Stimulated activated CD4-positive, alpha-beta T cell treated with anti-CD3 and anti-CD28 coated beads, Interleukin-1b, Interleukin-23, amount 100 ng/mL, for 48 hours (primary cell): ENCODE measurements at places on chromosomes 7 and 10.

DNA sequence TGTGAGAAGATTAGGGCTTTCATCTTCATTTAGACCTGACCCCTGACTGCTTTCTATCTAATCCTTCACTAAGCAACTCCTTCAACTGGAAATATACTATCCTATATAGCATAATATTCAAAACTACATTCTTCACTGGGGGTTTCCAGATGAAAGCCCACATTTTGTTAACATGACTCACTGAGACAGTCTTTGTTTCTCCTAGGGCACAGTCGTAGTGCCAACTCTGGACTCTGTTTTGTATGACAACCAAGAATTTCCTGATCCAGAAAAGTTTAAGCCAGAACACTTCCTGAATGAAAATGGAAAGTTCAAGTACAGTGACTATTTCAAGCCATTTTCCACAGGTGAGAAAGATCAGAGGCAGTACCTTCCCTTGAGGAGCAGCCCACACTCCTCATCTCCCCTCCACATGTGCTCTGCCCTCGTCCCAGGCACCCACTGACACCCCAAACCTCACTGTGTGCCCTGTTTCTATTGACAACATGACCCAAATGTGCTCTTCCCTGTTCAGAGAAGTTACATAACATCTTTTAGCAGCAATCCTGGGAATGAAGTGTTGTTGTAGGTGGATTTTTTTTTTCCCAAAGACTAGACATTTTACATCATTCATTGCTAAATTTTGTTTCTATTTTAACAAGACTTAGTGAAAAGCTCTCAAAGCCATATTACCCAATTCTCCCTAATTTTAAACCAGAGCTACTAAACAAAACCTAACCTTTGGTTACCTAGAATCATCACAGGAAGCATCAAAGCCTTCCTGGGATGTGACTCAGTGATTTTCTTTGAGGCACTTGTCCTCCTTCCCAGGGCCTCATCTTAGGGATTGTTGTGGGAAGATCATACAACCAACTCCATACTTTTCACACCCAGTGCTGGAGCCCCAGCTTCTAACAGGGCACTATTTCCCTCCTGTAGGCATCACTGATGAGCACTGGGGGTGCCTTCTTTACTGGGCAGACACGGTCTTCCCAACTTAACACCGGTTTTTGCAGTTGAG is 10.7 kb downstream of the CYP2E1 start:
- DNase-seq, result no peak

GRCh38 chr7:39898867-39899266 is 51.2 kb upstream of the CDK13 start:
- no peak for DNase-seq

DNA sequence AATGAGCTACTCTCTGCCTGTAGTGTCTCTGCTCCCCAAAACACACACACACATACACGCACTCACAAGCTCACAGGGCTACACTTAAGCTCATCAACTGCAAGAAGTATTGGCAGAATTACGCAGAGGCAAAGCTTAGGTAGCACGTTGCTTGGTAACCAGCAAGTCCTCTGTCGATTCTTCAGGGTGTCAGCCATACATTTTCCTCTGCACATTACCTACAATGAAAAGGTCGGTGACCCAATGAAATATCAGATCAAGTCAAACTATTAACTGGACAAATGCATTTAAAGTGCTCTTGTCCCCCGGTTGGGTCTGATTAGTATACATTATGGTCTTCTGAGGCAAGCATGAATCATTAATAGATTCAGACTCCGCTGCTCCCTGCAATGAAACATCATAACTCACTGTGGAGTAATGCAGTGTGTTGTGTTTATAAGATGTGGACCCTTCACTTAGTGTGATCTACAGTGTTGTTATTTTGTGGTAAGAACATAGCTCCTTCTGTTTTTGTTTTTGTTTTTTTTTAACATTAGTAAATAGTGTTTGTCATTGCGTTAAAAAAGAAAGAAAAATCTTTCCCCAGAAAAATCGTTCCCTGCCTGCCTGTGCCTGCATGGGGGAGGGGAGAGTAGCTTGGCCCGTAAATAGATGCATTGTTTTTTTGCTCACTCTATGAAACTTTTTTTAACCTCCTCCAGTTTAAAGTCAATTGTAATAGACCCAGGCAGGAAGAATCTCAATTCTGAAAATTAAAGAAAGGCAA is 325.5 kb downstream of the SFMBT2 start:
- no peak for DNase-seq

- DNase-seq, result no peak
Measured at GRCh38 chr7:84946549-84946948, 240.3 kb downstream of the SEMA3D start.

- DNase-seq, result no peak
Measured at GRCh38 chr10:15572531-15573045, 147.1 kb downstream of the ITGA8 start.

DNA sequence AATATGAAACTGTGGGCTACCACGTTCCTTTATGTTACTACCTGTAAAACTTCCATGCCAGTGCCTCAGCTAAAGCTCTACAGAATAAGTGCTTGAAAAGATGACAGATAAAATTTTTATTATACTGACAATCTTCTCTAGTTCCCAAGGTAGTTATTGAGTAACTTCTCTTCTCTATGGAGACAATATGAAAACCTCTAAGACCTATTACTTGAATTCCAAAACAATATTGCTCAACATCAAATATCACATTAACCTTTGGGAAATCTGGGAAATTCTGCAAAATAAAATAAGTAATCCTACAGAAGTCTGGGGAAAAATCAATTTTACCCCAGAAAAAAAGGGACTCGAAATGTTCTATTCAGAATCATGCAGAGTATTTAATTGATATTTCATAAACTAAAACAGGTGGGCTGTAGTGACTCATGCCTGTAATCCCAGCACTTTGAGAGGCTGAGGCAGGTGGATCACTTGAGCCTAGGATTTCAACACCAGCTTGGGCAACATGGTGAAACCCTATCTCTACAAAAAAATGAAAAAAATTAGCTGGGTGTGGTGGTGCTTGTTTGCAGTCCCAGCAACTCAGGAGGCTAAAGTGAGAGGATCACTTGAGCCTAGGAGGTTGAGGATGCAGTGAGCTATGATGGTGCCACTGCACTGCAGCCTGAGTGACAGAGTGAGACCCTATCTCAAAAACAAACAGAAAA is 23.8 kb upstream of the ANK3 start:
- no peak for DNase-seq

DNA sequence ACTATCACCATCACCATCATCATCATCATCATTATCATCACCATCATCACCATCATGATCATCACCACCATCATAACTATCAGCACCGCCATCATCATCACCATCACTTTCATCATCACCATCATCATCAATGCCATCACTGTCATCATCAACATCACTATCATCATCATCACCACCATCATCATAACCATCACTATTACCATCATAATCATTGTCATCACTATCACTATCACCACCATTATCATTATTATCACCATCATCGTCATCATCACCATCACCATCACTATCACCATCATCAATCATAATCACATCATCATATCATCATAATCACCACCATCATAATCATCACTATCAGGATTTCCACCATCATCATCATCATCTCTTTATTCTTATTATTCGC is 20.6 kb downstream of the INSIG1 start:
- no peak for DNase-seq

DNA sequence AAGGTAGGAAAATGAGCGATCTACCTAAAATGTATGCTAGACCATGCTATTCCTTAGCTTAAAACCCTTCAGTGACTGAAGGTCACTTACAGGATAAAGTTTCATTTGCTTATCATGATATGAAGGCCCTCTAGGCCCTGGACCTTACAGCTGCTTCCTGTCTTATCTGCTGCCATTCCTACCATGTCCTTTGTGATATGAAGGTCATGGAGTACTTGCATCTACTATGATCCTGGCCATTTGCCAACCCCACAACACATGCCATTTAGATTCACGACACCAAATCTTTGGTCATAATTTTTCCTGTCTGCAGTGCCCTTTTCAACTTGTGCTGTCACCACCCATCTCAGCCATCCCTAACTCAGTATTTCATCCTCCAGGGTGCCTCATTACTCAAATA is 181.8 kb upstream of the MDFIC start:
- DNase-seq, result no peak

DNA sequence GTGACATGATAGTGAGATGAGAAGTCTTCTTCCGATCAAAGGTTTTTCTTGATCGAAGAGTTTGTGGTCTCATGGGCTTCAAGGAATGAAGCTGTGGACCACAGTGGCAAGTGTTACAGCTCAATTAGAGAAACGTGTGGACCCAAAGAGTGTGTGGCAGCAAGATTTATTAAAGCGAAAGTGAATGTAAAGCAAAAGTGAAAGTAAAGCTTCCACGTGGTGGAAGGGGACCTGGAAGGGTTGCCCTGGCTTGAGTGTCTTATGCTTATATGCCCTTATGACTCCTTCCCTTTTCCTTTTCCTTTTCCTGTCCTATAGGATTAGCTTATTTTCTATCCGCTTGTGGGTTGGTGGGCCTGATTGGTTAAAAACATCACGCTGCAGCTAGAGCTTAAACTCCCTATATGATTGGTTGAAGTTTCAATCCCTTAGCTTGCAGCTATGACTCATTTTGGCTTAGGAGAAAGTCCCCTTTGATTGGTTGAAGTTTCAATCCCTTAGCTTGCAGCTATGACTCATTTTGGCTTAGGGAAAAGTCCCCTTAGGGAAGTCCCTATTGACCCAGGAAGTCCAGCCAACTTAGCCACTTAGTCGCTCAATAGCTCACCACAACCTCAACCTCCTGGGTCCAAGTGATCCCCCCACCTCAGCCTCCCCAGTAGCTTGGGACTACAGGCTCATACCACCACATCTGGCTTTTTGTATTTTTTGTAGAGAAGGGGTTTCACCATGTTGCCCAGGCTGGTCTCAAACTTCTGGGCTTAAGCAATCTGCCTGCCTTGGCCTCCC is 34.7 kb downstream of the MRPS24 start:
- DNase-seq, result peak; percentile 45

DNA sequence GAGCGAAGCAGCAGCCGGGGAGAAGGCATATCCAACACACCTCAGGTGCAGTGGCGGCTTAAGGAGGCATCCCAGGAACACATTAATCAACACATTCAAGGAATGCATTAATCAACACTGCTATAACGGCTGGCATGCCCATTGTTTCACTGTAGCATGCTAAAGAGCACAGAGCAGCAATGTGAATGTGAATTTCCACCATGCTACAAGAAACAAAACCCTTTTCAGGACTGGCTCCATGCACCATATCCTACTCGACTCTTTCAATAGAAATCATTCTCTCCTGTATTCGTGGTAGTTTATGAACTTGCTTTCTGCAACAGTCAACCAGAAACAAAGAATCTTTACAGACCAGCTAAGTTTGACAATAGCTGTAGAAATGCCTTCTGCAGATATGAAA is 149.0 kb downstream of the NRCAM start:
- no peak for DNase-seq

- no peak for DNase-seq
Measured at GRCh38 chr10:6926971-6927370, 346.9 kb upstream of the PRKCQ start.

DNA sequence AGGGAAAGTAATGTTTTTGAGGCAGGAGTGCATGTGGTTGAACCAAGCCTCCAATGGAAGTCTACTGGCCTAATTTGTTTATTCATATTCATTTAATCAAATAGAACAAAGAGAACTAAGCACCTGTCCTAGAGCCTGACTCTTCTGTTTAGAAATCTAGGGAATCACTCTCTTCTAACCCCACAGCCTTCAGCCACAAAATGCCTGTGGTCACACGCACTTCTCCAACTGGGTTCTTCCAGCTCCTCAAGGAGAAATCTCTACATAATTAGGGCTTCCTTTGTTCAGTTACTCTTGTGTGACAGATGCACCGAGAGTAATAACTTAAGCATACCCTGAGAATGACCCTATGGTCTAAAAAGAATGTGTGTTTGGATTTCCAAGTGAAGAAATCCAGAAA is 133.7 kb upstream of the NAMPT start:
- DNase-seq, result no peak

GRCh38 chr10:122421742-122422141 is 32.7 kb upstream of the ARMS2 start:
- no peak for DNase-seq

- no peak for DNase-seq
Measured at GRCh38 chr7:123553159-123553558, 4.5 kb downstream of the NDUFA5 start.

GRCh38 chr7:129698516-129699418 is 87.2 kb downstream of the NRF1 start:
- no peak for DNase-seq

DNA sequence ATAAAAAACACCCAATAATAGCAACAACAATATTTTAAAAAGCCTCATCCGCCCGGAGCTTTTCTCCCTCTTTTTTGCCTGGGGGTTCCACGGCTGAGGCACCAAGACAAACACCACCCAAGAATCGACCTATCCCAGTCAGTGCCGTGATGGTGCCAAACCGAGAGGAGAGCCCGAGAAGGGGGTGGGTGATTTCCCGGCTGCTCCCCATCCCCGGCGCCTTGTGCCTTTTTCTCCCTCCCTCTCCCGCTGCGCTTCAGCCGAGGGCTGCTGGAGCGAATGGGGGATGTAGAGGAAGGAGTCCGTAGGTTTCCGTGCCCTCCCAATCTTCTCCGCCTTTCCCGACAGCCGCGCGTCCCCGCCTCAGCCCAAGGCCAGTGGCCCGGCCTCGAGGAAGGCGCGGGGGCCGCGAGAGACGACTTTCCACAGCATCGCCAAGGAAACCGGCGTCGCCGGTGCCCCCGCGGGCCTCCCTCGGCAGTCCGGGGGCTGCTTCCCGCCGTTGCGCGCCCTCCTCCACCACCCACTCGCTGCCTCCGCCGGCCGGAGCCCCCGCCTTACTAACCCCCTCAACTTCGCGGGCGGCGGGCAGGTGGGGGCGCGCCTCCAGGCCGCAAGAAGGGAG is 1.3 kb downstream of the EGR2 start:
- DNase-seq, result peak; percentile 21

DNA sequence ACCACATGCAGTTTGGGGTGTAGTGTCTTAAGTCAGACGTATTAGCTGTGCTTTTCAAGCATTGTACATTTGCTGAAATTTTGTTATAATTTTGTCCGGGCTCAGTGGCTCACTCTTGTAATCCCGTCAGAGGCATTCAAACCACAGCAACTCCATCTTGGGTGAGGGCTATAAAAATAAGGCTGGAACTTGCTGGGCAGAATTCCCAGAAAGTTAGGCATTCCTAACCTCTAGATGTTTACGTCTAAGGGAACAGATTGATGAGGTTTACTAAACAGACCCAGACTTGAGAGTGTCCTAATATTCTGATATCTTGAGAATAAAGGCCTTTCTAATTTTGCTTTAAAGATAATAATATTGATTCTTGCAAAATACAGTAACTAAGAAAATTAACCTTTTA is 957.8 kb downstream of the NXPH1 start:
- no peak for DNase-seq
